ENCODE measurements at places on chromosomes 2 and 18. TPM values are rescaled to one million over a fixed set of nuclear protein-coding genes. Genes with fewer than 3 reads are reported as not detected.

The INO80D gene
- 36.2 TPM for total RNA-seq

The STARD6 gene
- total RNA-seq = not detected

DNA sequence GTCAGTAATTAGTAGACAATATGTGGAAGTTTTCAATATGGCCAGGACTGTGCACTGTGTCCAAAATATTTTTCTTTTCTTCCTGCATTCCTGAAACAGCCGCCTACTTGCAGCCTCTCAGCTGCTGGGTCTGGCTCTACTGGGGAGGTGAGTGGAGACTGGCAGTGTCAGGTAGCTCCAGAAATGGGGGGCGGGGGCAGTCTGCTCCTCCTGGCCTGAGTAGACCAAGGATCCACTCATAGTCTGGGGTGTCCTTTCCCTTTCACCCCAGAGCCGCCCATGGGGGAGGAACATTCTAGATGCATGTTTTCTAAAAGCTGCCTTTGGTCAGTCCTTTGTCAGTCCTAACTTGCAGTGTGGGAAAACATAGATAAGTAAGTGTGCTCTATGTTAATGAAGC is 23.7 kb downstream of the TRAF3IP1 start:
- no peak for DNase-seq

DNA sequence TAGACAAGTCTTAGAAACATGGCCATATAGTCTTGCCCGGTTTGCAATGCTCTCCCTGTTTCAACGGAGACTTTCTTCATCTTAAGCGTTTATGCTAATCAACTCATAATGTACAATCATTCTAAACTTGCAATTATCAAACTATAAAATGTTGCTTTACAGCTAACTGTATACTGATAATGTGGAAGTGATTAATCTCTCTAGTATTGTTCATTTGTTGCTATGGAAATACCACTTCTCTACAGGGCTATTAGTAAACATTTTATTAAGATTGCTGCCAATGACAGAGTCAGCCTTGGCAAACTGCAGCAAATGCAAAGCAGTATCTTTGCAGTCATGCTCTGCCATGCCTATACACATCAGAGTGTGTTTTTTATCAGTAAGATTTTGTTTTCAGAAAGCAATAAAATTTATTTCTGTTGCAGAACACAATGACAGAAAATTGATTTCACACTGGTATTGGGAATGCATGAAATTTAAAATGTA is 1201.8 kb upstream of the CDH2 start:
- no peak for DNase-seq

DNA sequence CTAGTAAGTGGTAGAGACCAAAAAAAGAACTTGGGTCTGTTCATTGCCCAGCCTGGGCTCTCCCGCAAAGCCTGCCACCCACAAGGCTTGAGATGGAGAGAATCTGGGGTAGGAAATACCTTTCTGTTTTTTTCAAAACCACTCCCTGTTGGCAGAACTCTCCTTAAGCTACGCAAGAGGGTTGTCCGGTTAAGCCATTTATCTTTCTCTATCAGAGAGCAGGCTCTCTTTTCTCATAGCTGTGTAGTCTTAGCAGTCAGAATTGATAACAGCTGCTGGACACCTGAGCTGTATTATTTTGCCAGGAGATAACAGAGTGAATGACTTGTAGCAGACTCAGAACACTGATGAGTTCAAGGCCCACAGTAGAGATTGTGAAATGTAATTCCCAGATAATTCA is 1088.1 kb downstream of the TSN start:
- DNase-seq = no peak

DNA sequence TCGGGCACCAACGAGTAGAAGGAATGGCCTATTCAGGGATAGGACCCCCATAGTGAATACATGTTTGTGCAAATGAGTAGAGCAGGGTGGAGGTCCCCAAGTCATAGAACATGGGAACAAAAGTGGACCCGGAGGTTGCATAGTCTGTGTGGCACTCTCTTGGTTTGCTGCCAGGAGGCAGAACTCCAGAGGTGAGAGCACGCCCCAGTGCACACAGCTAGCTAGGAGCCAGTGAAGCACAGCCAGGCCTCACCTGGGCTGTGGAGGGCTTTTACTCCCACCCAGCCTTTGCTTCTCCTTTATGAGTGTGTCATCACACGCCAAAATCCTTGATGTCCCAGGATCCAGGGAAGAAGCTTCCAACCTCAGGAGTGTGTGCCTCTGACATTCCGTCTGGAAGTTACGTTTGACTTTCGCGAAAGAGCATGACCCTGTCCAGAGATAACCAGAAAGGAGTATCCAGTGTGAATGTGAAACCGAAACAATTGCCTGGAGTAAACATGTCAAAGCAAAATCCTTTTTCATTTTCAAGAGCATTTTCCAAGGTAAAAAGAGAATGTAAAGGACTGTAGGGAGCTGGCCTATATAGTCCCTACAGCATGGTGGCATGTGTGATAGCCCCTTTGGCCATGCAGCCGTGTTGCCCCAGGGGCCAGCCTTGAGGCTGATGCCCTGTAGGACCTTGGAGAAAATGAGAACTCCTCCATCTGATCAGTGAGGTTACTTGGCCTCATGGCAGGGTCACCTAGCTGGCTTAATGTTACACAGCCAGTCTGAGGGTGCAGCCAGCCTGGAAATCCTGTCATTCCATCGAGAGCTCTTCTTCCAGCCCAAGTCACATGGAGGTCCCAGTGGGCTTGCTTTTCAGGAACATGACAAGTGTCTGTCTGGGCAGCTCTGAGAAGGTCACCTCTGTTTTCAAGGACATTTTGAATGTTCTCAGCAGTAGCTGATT is 8.8 kb downstream of the TRIB2 start:
- no peak for DNase-seq

The GALNT13 gene
- total RNA-seq = 0.23 TPM

The PROKR1 gene
- total RNA-seq = not detected

- DNase-seq = no peak
These were observed 4.4 kb upstream of the RFX8 start for GRCh38 chr2:101479328-101479727.

The GIGYF2 gene
- total RNA-seq = 74.8 TPM

DNA sequence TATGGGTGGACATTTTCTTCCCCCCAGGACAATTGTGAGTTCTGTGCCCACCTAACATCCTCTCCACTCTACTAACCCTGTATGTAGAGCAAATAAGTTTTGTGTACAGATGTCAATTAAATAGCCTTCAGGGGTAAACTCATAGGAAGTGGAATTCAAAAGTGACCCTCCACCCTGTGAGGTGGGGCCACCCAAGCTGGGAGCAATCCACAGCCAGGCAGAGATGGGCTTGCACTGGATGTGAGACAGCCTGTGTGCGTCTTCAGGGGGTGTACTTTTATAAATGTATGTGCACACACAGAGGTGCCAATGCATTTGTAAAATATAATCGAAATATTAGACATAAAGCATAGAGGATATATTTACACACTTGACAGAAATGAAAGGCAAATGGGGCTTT is 33.1 kb upstream of the ATP6V1B1 start:
- DNase-seq = no peak

The CDH7 gene
- total RNA-seq = not detected

DNA sequence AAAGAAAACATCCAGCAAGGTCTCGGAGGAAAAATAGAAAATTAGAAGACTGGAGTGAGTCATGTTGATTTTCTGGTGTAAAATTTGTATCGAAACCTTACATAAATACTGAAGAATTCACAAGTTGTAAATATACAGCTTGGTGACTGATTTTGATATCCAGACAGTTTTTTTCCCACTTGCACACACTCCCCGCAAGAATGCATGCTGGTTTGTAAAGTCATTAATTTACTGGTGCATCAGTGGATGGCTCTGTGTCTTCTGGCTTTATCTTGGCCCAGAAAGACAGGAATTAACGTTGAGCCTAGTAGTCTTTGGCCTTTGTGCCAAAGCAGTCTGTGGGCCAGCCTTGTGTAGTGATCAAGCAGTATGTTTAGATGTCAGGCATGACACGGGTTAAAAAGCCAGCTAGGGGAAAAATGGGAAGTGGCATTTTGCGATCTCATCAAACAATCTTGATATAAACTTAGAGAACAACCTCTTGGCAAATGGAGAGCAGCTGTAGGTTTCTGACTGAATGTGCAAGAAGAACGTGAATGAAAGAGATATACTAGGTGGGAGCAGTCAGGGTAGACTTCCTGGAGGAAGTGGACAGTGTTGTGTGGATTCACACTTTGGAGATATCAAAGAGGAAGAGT is 22.7 kb upstream of the CASP8 start:
- DNase-seq = no peak

The LONRF2 gene
- 0.41 TPM for total RNA-seq

GRCh38 chr18:53950545-53950944 is 273.9 kb downstream of the MBD2 start:
- no peak for DNase-seq

DNA sequence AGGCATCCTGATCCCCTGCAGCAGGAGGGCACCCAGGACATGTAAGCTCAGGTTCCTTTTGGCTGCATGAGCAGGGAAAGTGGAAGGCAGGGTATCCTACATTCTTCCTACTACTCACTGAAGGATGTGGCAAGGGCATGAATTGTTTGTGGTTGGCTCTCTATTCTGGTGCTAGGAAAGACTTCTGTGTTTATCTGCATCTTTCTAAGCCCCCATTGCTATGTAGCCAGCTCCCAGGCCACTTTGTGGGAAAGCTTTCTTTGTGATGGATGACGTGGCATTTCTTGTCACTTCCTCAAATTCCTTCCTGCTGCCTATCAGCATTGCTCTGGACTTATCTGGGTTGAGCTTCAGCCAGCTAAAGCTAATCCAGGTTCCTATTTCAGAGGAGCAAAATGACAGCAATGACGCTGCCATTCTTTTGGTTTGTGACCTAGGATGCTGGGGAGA is 46.2 kb downstream of the MEIS1 start:
- no peak for DNase-seq

The ANKRD29 gene
- total RNA-seq = 1.5 TPM

DNA sequence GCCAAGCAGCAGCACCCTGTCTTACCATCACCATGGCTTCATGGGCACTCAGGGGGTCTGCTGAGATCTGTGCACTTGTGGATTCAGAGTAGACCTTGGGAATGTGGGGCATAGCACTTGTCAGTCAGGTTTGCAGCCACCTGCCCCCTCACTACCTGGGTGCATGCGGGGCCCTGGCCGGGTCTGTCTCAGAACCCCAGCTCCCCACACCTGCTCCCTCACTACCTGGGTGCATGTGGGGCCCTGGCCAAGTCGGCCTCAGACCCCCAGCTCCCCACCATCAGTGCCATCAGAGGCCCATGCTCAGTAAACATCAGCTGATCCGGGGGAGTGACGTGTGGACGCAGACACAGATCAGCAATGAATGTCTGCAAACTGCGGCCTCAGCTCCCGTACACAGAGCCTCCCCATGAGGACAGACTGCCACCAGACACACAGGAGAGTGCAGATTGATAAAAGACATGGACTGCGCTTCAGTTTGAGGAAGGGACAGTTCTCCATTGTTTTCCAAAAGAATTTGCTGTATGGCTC is 205.1 kb downstream of the GLI2 start:
- no peak for DNase-seq

- peak; percentile 46 for DNase-seq
These were observed 165.6 kb downstream of the SMAD7 start for GRCh38 chr18:48785091-48785614.

The RTP5 gene
- not detected for total RNA-seq

The CNDP1 gene
- total RNA-seq = 0.19 TPM

- DNase-seq = no peak
These were observed 56.2 kb upstream of the FOSL2 start for GRCh38 chr2:28336264-28336980.

The TGFA gene
- 24.7 TPM for total RNA-seq

The COL4A4 gene
- 0.44 TPM for total RNA-seq

The MARCHF4 gene
- total RNA-seq = 0.29 TPM

GRCh38 chr2:131543385-131543891 is 15.8 kb downstream of the CCDC74A start:
- DNase-seq = no peak

The CCL20 gene
- total RNA-seq = 24.4 TPM

- DNase-seq = no peak
These were observed 210.4 kb downstream of the TMEM163 start for GRCh38 chr2:134508391-134508790.

DNA sequence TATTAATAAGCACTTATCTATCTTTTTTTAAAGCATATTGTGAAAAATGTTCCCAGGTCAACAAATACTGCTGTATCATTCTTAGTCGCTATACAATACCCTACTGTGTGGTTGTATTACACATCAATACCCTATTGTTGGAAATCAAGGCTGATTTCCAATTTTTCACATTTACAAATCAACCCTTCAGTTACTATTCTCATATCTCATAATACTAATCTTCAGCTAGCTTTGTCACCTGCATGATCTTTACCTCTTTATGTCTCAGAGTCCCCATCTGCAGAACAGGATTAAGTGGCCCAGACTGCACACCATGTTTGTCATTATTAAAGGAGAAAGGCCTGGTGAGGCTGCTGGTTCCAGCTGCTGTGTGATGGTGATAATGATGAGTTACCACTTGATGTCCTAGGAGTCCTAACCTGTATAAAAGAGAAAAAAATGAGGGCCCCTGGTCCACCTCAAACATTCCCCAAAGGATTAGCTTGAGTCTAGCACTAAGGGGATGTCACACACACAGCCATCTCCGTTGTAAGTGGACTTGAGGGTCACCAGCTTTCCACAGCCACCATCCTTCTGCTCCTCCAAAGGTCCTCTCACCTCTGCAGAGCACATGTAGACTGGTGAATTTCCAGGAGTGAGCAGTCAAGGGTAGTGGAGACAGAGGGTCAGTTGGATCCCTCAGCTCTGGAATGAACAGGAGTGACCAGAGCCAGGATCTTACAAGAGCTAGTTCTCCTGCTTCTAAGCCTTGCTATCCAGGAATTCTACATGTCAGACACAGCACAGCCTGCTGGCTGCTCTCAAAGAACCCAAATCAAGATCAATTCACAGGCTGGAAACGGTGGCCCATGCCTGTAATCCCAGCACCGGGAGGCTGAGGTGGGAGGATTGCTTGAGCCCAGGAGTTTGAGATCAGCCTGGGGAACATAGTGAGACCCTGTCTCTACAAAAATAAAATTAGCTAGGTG is 36.0 kb upstream of the BIN1 start:
- no peak for DNase-seq

GRCh38 chr2:80302314-80303005 is 2.1 kb downstream of the LRRTM1 start:
- DNase-seq = peak; percentile 38

The KCNF1 gene
- total RNA-seq = 0.78 TPM

DNA sequence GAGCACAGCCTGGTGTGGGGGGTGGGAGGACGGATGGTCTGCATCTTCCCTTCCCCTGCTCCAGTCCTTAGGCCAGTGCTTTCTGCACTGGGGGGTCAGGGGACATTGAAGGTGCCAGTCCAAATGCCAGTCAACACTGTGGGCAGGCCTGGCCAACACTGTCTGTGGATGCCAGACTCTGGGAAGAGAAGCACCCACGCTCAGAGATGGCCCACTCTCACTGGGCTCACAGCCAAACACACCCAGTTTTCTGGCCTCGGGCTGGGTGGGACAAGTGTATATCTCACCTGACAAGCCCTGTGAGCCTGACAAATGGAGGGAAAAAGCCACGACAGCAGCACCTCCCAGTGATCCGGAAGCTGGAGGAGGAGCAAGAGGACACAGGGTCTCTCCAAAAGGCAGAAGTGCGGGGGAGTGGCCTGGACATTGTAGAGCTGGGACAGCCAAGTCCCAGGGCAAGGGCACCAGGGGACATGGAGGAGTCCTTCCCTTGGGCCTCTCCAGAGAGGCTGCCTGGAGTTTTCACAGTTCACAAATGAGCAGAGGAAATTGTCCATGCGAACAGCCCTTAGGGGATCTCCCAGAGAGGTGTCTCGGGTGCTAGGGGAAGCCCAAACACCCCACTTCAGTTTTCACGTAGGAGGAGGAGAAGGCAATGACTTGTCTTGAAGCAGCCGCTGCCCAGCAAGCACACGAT is 79.3 kb downstream of the SDC1 start:
- DNase-seq = peak; percentile 61
